ENCODE measurements at places on chromosomes 12 and 14.

- DNase-seq = no peak
These were observed 13.7 kb downstream of the KRT71 start for GRCh38 chr12:52539083-52539820.

DNA sequence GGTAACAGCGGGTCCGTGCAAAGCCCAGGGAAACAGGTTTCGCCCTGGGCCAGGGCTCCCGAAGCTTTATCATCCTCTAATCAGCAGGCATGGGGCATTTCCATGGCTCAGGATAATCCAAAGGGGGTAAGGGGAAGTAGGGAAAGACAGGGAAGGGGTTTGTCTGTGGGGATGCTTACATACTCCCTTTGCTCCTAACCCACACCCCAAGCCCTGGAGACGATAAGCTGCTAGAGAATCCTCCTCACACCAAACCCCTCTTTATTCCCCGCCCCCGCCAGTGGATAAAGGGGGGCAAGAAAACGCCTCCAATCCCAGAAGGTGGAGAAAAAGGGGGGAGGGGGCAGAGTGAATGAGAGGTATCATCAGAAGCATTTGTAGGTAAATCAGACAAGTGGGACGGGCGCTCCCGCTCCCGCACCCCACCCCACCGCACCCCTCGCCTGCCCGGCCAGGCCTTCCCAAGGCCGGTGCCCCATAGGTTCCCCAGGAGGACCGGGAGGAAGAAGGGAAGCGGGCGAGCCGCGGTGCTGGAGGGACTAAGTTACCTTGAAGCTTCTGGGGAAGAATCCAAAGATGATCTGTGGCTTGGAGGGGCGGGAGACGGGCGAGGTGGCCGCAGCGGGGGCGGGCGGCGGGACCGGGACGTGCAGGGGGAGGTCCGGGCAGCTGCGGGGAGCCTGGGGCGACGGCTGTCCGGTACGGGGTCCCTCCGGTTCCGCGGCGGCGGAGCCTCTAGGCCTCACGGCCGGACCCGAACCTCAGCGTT lies 762 bp downstream of the PPP2R5E start:
- peak; percentile 20 for DNase-seq

DNA sequence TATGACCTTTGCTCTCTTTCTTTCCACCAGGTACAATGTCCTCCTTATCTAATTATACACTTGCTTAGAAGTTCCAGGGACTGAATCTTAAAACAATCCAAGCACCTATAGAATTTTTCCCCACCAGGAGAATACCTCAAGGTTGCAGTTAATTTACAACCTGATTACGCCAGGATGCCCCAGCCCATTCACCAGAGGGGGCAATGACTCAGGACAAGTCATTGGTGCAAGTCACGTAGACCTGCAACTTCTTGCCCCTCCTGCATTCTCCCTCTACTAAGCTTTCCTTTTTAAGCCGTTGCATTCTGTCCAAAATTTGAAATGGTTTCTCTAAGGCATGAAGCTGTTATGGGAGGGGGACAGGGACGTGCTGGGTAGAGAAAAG lies 111.1 kb upstream of the SCAF11 start:
- DNase-seq = no peak

DNA sequence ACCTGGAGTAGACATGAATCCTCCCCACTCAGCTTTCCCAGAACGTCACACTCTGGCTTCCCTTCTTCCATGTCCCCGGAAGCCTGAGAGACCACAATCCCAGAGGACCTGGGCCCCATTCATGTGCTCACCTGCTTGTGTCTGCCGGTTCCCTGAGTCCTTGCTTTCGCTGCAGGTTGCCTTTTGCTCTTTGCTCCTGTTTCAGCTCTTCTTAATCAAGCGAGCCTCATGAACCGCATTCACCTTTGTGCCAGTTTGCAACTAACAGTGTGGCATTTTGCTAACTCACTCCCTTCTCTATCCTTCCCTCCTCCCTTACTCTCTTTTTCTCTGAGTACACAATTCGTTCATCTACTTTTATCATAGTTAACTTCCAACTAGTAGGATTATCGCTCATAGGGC lies 23.1 kb downstream of the ENTPD5 start:
- no peak for DNase-seq

- DNase-seq = no peak
These were observed 183.0 kb downstream of the CALM1 start for GRCh38 chr14:90579816-90580215.
